NCI-H748 treated with DMSO at 0.1 percent for 48 hours (cell line): ENCODE measurements at places on chromosomes 2 and 18.

- no peak for DNase-seq
These were observed 40.8 kb downstream of the RNF152 start for GRCh38 chr18:61851940-61852451.

GRCh38 chr2:26925100-26925791 lies 45.2 kb upstream of the MAPRE3 start:
- DNase-seq: no peak

DNA sequence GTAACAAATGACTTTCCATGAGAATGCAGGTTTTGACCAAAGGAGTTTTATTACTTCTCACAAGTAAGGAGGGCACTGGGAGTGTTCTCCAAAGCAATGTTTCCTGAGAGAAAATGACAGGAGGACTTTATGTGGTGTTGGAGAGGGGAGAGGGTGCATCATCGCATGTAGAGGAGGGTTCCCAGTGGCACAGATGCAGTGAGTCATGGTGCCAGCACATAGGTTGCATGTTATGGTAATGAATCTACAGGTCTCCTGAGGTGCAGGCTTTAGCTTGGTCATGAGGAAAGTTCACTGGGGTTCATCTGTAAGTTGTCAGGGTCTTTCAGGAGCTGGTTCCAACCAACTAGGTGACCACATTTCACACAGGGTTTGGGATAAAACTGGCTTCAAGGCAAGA lies 30.4 kb downstream of the NAT8 start:
- no peak for DNase-seq

DNA sequence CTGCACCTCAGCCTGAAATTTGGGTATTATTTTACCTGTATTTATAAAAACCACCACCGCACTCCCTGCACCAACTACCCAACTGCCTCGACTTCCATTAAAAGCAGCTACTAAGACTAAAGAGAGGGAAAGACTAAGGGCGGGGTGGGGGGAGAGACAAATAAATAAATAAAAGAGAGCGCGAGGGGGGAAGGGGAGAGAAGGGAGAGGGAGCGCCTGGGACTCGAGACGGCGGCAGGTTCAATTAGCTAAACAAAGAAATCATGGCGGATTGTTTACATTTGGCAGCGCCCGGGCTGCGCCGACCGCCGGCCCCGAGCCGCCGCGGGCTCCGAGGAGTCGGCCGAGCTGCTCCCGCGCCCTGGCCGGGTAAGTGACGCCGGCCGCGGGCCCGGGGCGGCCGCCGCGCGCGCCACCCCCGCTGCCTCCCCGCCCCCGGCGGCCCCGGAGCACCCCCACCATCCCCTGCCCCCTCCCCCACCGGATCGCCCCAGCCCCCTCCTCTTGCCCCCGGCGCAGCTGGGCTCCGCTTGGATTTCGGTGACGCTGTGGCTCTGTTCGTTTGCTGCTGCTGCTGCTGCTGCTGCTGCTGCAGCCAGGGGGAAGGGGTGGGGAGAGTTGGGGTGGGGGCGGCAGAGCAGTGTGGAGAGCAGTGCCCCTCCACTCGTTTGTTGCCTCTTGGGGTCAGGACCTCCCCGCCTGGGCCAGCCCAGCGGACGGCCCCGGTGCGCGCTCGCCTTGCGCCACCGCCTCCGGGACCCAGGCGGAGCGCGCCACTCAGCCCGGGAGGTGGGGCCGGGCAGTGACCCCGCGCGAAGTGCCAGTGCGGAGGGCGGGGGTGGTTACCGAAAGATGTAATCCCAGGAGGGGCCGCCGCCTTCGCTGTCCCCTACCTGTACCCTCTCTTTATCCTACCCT lies 187.2 kb upstream of the FANCL start:
- peak; percentile 9 for DNase-seq

- no peak for DNase-seq
These were observed 37.5 kb downstream of the VPS54 start for GRCh38 chr2:63981702-63982103.

DNA sequence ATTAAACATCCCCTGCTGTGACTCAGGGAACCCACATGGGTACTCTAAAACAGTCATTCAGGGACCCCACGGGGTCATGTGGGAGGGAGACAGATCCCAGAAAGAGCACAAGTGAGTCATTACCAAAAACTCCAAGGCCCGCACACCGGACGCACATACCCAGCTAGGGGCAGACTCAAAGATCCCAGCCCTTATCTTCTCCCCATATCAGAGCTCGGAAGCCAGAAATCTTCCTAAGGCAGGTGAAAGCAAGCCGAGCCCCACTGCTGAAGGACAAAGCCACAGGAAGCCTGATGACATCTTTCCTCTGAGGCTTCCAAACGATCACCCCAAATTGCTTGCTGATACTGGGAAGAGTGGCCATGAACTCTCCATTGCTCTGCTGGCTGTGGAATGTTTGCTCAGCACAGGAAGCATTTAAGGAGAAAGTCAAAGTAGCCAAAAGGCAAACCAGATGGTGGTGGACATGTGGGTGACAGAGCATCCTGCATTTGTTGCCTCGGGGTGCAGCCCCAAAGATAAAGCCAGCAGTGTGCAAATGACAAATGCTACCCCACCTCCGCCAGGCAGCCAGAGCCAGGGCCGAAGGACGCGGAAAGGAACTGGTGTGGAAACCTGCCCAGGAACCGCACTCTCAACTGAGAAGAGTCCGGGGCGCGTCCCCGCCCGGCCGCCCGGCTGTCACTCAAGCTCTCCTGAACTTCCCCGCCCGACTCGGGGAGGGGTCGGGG lies 784 bp downstream of the ACTR1B start:
- DNase-seq: peak; percentile 10

DNA sequence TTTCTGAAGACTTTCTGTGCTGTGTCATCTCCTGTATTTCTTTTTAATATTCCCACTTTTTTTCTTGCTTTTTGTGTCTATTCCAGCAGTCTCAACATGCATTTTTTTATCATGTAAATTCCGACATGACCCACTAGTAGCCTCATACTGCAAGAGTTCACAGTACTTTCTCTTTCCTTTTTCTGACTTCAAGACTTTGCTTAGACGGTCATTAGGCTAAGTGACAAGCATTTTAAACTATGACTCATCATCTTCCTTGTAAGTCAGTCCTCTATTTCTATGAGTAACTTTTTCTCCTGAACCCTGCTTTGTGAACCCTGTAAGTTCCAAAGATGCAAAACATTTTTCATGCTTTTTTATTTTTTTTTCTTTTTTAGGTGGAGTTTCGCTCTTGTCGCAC lies 381.2 kb downstream of the TXNL1 start:
- no peak for DNase-seq

GRCh38 chr2:70498528-70498927 lies 55.1 kb downstream of the TGFA start:
- DNase-seq: no peak

- DNase-seq: no peak
These were observed 893.8 kb upstream of the POU3F3 start for GRCh38 chr2:103960129-103960513.

DNA sequence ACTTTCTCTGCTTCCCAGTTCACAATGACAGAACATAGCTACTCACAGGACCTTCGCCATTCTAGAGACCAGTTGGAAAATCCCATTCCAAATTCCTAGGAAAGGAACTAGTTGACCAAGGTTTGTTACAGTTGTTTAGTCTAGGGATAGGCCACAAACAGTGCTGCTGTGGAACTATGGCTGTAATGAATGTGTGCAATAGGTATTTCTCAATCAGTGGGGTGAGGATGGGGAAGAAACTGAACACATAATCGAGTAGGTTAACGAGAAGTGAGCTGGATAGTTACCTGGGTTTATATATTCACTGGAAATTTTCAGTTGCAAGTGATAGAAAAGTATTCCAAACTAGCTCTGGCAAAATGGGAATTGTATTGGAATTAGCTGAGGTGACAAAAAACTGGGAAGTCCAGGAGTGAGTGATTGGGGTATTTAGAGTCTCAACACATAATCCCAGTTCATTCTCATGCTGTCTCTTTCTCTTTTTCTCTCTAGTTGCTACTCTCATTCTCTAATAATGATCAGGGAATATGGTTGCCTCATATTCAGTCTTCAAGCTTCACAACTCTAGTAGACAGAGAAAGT lies 18.2 kb upstream of the HMSD start:
- no peak for DNase-seq

- DNase-seq: no peak
These were observed 306.6 kb downstream of the SUCLG1 start for GRCh38 chr2:84152462-84152861.

- peak; percentile 71 for DNase-seq
These were observed 455 bp downstream of the PREPL start for GRCh38 chr2:44360749-44361329.

- no peak for DNase-seq
These were observed 224.5 kb downstream of the IKZF2 start for GRCh38 chr2:212926940-212927339.

DNA sequence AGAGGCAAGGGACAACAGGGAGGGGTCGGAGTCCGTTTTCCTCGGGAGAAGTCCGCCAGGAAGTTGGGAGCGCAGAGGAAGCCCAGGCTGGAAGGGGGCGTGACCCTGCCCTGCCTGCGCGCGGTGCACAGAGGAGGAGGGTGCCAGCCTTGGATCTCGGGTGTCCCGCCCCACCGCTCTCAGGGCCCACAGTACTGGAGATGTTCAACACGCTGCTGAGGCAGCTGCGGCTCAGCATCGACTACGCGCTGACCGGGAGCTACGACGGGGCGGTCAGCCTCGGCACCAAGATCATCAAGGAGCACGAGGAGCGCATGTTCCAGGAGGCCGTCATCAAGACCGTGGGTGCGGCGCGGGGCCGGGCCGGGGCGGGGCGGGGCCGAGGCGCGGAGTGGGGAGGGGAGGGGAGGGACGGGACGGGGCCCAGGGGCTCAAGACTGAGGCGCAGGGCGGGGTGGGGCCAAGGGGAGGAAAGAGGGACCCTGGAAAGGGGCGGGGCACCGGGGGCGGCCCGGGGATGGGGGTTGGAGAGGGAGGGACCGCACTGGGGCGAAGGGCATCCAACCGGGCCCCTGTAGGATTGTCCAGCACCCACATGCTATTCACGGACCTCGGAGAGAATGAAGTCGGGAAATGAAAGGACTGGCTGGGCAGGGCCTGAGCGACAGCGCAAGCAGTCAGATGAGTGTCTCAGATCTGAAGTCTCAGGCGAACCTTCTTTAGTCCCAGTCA lies 36.6 kb downstream of the POMC start:
- no peak for DNase-seq

DNA sequence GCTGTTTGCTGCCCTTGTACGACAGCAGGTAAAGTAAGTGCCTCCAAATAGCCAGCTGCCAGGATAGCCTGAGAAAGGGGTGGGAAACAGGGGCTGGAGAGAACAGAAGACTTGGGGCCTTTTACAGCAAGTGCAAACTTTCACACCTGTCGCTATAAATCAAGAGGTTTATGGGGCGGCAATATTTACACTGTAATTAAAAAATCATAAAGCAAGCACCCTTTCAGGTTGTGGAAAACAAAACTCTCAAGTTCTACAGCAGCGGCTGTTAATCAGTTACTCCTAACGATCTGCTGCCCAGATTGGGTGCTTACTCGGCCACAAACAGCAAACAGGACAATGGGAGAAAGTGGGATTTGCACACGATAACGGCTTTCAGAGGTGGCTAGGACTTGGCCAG lies 359.5 kb upstream of the ETAA1 start:
- DNase-seq: peak; percentile 90

- DNase-seq: no peak
These were observed 425.3 kb downstream of the THSD7B start for GRCh38 chr2:137190411-137191195.
